ENCODE measurements at places on chromosomes 1 and 21. TPM values are rescaled to one million over a fixed set of nuclear protein-coding genes. Genes with fewer than 3 reads are reported as not detected.

DNA sequence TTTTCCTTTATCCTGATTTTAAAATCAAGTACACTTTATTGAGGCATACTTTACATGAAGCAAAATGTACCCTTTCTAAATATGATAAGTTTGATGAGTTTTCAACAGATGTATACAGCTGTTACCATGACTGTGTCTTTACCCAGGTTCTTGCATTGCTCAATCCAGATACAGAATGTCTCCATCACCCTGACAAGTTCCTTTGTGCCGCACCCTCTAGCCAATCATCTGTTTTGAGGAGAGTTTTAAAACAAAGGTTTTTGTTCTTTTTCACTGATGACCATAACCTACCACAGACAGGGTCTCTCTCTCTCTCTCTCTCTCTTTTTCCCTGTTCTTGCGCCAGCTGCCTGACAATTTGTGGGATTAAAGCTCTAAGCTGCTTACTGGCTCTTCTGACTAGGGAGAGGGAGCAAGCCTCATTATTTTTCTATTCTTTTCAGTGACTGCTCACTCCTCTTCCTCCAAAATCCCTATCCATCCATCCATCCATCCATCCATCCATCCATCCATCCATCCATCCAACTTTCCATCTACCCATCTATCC is 1.2 kb upstream of the KCNE1 start:
- H3K4me1 ChIP-seq = no peaks in the 10 kb centered on the region
- no peak overlapping the region for H3K27ac ChIP-seq
- DNase-seq = no peak
- H3K4me3 ChIP-seq = no peak overlapping the region
- no peaks in the 10 kb centered on the region for H3K36me3 ChIP-seq
- H3K27me3 ChIP-seq = no peaks in the 10 kb centered on the region

DNA sequence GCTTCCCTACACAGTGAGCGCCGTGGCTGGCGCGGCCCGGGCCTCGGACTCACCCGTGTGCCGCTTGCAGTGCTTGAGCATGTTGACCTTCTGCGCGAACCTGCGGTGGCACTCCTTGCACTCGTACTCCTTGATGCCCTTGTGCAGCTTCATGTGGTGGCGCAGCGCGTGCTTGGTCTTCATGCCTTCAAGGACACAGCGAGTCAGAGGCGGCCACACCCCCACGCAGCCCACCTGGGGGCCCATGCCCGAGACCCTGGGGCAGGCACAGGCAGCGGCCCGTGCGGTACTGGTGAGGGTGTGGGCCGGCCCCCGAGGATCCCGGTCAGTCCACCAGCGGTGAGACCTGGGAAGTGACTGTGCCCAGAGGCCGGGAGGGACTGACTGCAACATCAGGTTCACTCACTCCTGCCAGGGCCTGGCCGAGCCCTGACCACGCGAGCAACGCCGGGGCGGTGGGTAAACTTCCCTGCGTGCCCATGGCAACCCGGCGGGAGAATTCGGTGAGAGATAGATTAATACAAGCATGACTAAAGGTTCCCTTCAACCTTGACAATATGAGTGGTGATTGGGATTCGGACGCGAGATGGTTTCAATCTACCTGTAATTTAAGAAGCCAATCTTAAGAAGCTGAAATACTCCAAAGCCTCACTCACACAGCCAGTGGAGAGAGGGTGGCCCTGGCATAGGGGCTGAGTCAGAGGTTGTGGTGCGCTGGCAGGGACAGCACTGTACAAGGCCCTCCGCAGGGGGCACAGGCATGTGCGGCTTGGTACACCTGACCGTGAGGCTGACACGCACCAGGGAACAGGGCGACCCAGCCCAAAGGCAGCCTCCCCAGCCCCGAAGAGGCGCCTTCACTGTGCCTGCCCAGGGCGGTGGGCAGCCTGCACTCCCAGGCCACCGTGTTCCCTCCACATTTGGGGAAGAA is 49.1 kb upstream of the RIPK4 start:
- H3K27me3 ChIP-seq = no peaks in the 10 kb centered on the region
- no peak for DNase-seq
- no peaks in the 10 kb centered on the region for H3K36me3 ChIP-seq

DNA sequence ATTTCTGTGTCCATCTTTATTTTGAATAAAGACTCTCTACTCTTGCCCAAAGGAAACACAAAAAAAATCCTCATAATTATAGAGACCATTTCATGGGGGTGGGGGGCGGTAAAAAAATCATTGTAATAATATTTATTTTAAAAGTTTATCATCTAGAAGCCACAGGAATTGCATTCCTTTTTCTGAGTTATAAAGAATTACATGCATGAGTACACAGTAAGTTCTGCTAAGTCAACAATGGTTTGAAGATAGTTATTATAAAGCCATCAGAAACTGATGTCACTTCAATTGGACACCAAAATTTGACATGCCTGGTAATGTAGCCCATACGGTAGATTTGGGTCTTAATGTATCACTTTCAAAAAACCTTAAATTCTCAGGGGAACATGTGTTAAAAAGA is 478.1 kb upstream of the NR5A2 start:
- no peak for DNase-seq
- H3K4me3 ChIP-seq = no peak overlapping the region
- no peaks in the 10 kb centered on the region for H3K36me3 ChIP-seq
- no peak overlapping the region for H3K27ac ChIP-seq
- no peaks in the 10 kb centered on the region for H3K27me3 ChIP-seq
- no peaks in the 10 kb centered on the region for H3K4me1 ChIP-seq

RNU1-4 gene
- 1,300 TPM for total RNA-seq

HUNK gene
- total RNA-seq = 0.20 TPM
